ENCODE measurements at places on chromosomes 12 and 14.
A peak's percentile ranks its signal among the peaks of the same experiment; 100 is the strongest.

DNA sequence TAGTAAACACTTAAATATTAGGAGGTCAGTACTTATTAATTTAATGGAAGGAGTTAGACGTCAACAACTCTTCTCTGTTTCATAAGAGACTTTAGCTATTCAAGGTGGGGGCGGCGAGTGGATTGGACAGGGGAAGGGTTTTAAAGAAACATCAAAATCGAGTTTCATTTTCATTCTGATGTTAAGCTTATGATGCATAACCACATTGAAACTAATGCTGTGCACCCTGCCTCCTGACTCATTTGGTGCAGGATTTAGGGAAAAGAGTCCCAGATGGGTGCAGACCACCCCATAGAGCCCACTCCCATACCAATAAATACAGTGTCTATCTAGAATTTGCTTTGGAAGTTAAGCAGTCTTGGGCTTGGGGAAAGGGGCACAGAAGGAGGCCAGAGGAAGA, 7.4 kb downstream of the ZBTB39 start:
- no peak for DNase-seq

GRCh38 chr14:104895207-104895785, 29.4 kb upstream of the PLD4 start:
- no peak for DNase-seq

- DNase-seq = no peak
Observed at GRCh38 chr12:120475643-120476042, 6.1 kb upstream of the SRSF9 start.

GRCh38 chr14:54854181-54854580, 48.4 kb downstream of the GCH1 start:
- no peak for DNase-seq

DNA sequence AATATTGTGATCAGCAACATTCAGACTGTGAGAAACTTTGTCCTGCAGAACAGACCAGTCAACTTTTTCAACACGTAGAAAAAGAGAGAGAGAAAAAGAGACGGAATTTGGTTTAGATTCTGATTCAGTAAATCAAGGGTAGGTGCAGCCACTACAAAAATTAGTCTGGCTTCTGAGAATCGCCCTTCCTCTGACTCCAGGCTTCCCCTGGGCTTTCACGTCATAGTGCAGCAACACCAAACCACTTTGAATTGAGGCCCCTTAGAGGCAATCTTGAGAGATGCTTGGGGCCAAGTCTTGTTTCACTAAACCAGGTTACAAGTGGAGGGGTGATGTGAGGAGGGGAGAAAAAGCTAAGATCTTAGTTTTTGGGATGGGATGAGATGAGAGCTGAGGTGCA, 37.5 kb upstream of the PTGR2 start:
- DNase-seq = no peak

DNA sequence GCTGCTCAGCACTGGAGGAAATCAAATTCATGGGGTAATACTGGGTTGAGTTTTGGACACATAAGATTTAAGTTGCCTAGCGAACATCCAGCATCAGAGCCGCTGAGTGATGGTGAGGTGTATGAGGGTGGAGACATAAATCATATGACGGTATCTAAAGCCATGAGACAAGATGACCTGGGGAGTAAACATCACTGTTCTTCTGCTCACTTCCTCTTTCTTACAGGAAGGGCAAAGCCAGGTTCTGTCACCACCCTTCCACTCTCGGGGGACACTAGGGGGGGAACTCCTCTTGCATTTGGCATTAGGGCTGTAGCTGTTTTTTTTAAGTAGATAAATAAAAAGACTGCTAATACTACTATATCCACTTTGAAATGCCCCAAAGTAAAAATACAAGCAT, 24.0 kb downstream of the PRDM4 start:
- DNase-seq = no peak

- no peak for DNase-seq
Observed at GRCh38 chr12:94266796-94267536, 118.6 kb downstream of the PLXNC1 start.

DNA sequence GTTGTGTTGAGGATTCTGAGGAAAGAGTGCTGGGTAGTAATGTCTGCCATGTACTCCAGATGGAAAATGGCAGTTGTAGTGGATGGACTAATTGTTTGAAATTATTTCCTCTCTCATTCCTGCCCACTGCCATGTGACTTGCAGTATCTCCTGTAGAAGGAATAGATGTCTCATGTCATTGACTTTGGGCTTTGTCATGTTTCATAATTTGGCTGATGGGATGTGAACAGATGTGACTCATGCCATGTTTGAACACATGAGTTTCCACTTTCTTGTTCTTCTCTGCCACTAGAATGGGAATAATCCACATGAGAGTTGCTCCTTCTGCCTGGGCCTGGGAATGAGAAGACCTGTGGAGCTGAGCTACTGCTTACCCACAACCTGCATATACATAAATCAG, 2.4 kb upstream of the CALCOCO1 start:
- no peak for DNase-seq

- no peak for DNase-seq
Observed at GRCh38 chr14:103561381-103562178, 877 bp downstream of the BAG5 start.

DNA sequence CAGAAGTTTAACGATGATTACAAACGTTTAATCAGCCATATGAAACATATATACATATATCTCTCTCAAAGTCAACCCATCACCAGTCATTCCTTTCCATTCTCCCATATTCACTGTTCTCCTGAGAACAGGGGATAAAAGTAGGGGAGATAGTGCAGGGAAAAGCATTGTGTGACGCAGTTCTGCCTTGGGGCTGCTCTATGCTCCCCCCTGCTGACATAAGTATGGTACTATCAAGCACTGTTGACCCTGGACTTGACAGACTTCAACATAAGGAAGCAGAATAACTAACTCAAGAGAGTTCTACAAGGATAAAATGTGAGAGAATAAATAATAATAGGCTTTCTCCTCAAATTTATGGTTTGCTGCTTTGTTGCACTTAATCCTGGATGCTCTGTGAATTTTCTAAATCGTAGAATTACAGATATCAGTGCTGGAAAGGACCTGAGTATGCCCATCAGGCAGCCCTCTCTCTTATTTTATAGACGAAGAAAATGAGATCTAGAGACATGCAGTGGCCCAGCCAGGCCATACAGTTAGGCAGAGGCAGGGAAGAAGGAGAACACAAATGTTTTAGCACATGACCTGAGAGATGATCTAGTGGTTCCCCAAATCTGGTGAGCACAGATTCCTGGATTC, 87.2 kb downstream of the SCN8A start:
- DNase-seq = no peak

DNA sequence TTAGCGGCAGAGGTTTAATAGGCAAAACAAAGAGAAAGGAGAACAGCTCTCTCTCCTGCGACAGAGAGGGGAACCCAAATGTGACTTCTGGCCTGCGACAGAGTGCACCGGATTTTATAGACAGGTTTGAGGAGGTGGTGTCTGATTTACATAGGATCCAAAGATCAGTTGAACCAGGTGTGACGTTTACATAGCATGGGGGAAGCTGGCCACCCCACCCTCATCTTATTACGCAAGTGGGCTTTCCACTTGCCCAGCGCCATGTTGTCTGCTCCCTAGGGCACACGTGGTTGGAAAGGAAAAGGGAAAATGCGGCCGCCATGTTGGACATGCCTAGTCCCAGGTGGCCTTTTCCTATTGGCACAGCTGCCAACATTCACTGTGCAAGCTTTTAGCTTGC, 17.4 kb downstream of the BCL2L14 start:
- DNase-seq = no peak

GRCh38 chr12:112936927-112937326, 1.3 kb upstream of the OAS3 start:
- no peak for DNase-seq

GRCh38 chr14:73591690-73592449, at the start of gene ACOT4:
Gene ACOT4 (plus strand): TSS chr14:73591873. CDS start chr14:73591960, 87 bp downstream.
- peak; percentile 14 for DNase-seq

GRCh38 chr12:124369055-124369826, 74.3 kb downstream of the RFLNA start:
- no peak for DNase-seq

DNA sequence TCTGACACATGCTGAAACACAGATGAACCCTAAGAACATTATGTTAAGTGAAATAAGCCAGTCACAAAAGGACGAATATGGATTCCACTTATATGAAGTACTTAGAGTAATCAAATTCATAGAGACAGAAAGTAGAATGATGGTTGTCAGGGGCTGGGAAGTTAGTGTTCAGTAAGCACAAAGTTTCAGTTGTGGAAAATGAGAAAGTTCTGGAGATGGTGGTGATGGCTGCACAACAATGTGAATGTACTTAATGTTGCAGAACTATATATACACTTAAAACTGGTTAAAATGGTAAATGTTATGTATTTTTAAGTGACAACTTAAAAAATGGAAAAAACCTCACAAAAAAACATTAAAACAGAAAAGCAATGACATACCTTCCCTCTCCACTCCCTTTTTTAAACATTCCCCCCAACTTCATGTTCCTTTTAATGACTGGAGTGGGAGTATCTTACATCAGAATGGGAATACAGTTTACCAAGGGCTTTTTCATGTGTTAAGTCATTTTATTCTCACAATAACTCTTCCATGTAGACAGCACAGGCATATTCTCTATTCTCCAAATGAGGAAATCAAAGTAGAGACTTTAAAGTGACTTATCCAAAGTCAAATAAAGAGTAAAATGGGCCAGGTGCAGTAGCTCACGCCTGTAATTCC, 24.0 kb downstream of the BTBD7 start:
- no peak for DNase-seq

DNA sequence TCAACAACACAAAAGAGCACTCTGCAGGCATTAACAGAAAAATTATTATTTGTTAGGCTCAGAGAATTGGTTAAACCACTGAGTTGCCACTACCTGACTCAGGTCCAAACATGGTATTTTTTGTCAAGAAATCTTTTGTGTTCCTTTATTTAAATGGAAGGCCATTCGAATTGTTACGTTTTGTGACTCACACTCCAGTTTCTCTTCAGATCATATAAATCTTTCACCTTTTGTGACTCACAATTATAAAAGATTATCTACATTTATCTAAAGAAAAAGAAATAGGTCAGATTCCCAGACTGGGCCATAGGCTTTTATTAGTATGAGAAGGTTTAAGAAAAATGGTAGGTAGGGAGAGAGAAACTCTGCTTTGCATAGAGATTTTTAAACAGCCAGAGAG, 669.8 kb downstream of the GALC start:
- DNase-seq = no peak

DNA sequence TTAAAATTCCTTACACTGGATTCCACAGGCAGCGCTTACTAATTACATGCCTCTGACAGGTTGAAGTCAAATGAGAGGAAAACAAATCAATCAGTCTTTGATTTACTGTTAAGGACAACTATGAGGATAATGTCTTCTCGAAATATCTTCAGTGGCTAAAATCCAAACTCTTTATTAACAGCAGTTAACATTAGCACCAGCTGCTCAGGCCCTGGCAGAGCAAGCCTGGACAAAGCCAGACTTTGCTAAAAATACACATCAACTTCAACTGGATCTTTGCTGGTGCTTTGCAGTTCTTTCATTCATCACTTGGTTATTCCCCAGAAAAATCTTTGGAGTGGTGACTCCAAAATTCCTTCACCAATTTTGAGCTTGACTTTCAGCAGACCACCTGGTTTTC, 98.7 kb downstream of the HECTD4 start:
- no peak for DNase-seq

DNA sequence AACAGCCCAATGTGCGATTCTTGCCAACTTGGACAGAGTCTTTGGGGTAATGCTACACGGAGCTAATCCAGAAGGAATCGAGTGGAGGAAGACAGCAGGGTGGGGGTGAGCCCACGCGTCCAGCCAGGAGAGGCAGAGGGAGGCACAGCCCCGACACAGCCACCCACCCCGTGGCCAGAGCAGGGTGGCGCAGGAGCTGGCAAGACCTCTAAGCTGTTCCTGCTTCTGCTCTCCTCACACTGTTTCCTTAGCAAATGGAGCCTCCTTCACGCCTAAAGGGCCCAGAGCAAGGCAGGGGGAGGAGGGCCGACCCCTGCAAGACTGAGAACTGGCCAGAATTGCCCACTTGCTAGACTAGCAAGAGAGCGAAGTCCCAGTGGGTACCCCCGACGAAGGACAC, 91.5 kb downstream of the FBXL14 start:
- no peak for DNase-seq

- no peak for DNase-seq
Observed at GRCh38 chr14:95660651-95661515, 25.3 kb upstream of the TCL1B start.

GRCh38 chr12:118979763-118980406, 1.5 kb upstream of the SRRM4 start:
- DNase-seq = no peak

DNA sequence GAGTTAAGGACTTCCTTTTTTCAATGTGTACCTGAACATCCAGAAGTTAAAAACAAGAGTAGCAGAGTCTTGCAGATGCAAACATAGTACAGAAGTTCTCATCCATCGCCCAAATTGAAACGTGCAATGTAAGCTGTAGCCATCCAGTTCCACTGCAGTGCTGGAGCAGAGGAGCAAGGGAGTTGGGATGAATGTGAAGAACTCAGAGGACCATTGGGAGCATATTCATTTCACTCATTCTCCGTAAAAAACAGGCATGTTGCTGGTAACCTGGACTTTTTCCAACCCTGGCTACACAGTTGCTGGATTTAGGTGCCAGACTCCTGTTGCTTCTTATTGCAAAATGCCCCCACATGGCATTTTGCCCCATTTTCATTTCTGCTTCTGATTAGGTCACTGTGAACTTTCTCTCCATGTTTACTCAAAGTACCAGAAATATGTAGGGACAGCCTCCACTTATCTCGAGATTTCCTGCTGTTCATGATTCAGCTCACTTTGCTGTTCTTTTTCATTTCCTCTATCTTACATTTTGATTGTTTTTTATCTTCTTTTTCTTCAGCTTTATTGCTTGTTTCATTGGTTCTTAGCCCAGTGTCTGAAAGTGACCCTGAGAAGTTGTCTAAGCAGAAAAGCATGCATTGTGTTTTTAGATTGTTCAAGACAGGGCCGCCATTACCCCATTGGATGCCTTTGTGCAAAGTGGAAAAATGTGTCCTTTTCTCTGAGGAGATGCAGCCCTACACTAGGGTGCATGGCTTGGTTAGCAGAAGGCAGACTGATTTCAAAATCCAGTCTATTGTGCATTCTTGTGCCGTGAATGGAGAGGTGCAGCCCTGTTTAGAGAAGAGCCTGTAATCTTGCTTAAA, 109.0 kb upstream of the AMIGO2 start:
- DNase-seq = no peak

DNA sequence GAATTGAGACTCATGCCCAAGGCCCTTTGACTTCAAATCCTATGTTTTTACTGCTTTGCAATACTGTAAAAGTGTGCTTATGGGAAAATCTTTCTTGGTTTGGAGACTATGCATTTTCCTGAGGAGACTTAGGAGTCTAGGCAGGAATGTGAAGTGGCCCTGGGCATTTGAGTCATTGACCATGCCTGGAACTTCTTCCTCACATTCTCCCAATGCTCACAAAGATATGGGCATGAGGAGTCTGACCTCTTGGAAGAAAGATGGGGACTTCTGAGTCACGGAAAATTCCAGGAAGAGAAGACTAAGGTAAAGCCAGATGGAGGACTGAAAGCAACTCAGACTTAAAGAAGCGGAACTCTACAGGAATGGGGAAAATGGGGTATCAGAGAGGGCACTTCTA, 38.2 kb upstream of the ZNF641 start:
- DNase-seq = no peak
